Activated gamma-delta T cell treated with Interleukin-2 at 50 U/mL for 16 hours (primary cell): ENCODE measurements at places on chromosomes 6 and 20.

- DNase-seq = no peak
Observed at GRCh38 chr20:6299456-6299855, 176.6 kb upstream of the FERMT1 start.

DNA sequence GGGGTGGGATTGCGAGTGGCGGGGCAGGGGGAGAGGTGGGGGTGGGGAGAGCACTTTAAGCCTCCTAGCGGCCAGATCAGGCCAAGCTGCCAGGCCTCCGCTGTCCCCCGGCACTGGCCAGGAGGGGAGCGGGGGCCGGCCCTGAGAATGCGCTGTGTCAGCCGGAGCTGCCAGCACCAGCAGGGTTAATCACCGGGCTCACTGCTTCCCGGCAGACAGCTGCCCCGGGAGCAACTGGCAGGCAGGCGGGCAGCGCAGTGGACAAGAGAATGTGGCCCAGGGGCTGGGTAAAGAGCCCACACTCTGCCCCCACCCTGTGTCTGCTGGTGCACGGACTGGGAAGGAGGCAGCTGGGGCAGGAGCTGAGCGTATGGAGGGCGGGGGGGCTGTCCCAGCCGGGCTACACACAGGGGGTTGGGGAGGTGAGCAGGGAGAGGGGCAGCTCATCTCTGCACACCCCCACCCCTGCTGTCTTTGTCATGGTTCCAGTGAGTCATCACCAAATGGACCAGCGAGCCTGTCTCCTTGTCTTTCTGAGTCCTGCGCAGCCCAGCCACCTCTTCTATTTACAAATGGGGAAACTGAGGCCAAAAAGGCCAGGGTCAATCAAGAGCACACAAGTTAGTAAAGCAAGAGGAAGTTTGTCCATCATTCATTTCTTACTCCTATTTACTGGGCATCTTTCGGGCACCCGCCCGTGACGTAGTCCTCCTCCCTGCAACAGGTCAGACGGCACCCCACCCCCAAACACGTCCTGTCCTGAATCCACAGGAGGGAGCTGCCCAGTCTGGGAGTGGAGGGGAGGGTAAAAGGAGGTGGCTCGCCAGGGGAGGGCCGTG, 2.1 kb upstream of the LAMA5 start:
- no peak for DNase-seq

GRCh38 chr20:57826666-57827287, 117.0 kb upstream of the PMEPA1 start:
- DNase-seq = no peak

GRCh38 chr20:61162451-61162850, 89.6 kb upstream of the CDH4 start:
- no peak for DNase-seq

DNA sequence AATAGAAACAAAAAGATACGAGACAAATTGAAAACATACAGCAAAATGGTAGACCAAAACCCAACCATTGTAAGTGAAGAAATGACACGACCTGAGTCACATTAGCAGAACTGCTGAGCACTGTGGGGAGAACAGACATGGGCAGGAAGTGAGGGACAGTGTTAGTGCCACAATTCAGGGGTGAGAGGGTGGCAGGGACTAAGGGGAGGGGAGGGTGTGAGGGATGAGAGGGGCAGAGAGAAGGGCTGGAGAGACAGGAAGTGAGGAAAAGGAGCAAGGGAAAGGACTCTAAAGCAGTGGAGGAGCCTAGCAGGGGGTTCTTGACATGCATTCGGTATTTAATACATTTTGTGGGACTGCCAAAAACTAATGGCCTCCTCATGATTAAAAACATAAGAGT, 45.0 kb upstream of the TRIM26 start:
- DNase-seq = no peak

DNA sequence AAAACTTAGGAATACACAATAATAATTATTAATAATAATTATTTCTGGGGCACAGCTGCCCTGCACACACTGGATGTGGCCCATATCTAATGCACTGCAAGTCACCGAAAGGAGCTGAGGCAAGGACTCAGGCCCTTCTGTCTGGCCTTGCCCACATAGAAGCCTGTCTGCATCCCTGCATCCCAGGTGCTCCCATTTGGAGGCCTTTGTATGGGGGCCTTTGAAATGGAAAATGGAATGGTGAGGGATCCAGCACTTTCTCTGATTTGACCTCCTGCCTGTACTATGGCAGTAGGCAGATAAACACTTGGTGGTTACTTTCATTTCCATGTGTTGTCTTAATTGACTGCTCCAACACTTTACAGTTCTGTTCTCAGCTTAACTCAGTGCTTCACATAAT, 75.7 kb upstream of the PTCHD4 start:
- DNase-seq = no peak

DNA sequence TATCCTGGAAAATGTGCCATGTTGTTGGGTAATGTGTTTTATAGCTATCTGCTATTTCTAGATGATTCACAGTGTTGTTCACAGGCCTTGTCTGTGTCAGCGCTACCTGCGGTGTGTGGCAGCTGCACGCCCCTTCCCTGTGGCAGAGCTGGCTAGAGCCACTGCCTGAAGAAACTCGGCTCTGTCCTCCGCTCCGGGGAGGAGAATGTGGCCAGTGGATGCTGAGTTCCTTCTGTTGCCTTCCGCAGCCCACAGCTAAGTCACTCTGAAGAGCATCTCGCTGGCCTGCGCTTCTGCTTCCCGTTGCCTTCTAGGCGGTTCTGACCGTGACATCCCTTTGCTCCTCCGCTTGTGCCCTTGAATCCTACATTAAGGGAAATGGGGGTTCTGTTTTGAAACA, 135.1 kb downstream of the PLG start:
- DNase-seq = no peak

DNA sequence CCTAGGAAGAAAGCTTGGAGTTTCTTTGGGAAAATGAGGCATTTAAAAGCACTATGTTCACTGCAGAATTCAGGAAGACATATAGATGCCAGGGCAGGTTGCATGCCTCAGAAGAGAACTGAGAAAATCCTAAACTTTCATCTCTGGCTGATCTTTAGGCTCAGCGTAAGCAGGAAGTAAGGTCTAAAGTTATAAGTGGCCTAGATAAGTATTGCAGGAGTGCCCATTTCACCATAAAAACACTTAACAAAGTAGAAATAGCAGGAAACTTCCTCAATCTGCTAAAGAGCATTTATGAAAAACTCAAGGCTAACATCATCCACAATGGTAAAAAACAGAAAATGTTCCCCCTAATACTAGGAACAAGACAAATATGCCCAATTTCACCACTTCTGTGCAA, 320.3 kb downstream of the BMP2 start:
- DNase-seq = no peak

DNA sequence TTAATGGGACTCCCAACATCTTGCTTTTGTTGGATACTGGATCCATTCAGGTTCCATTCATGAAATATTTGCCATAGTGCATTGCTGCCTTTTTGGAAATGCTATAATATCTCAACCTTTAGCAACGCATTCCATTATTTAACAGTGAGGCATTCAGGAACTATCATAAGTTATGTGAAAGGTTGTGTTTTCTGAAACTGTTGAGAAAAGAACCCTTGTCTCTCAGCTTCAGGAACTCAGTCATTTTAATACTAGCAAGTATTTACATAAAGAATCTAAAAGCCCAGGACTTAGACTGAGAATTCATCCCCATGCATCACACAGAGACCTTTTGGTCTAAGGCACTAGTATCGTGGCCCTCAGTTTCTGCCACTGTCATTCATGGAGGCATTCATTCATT, 24.9 kb upstream of the SASH1 start:
- no peak for DNase-seq

DNA sequence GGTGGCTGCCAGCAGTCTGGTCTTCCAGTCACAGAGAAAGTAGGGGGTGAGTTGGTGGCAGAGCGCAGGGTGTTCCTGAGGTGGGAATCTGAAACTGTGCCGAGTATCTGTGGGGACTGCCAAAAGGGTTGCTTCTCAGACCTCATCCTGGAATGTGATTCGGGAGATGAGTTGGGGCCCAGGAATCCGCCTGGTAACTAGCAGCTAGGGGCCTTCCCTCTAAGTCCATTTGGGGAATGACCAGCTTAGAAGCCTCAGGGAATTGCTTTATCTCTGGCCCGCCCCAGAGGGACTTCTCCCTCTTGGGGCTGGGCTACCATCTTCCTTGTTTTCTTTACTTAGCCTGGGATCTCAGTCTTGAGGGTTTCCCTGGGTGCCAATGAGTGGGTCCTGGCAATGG, 49.6 kb downstream of the MOCS1 start:
- DNase-seq = no peak

DNA sequence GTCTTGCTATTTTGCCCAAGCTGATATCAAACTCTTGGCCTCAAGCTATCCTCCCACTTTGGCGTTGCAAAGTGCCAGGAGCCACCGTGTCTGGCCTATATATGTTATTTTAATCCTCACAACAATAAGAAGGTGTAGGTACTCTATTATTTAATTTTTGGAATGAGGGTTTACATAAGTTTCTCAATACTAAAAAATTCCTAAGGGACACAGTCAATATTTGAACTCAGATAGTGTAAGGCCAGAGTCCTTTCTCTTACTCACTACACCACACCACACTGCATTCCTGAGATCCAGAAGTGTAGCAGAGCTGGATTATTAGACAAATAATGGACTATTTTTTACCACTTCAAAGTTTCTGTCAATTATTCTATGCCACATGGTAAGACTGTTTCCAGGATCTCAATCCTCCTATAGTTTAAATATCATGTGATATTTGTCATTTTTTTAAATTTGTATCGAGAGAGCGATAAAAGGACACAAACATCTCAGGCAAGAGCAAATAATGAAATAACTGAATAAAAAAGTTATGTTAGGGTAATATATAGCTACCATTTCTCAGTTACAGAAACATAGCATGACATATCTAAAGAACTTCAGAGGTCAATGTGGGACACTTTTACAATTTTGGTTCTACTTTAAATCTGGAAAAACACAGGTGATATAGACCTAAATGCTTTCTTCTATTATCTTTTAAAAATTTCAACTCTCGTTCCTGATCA, 162.2 kb upstream of the THEMIS start:
- DNase-seq = no peak
